ENCODE measurements at places on chromosomes 11 and 22.
A peak's percentile ranks its signal among the peaks of the same experiment; 100 is the strongest.

DNA sequence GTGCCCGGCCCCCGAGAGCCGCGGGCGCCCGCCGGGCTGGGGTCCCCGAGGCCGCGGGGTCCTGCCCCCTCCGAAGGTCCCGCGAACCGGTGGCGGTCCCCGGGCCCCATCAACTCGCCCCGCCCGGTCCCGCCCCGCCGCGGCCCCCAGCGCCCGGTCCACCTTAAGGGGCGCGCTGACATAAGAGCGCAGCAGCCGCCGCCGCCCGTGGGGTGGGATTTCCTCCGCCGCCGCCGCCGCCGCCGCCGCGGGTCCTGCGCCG, at the start of gene ZDHHC8:
Gene ZDHHC8 (plus strand): TSS at position 208 of the 262 bp plus-strand sequence. CDS start 144 bp downstream, outside the sequence.
- no peak for DNase-seq

- DNase-seq = no peak
These were observed 1.3 kb downstream of the MACROD1 start for GRCh38 chr11:64164392-64165312.

DNA sequence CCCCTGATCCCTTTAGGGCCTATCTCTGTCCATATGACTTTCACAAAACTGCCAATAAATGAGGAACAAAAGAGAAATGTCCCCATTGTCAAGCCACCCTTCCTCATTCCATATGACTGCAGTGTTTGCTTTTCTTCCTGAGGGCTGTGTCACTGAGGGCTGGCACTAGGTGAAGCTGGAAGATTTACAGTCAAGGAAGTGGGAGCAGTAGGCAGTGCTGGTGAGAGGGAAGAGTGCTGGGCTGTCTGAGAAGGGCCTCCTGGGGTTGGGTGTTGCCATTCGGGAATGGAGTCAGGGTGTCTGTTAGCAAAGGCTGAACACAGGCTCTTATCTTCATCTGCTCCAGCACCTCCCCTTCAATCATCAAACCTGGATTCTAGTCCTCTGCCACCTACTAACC, 30.9 kb downstream of the INSC start:
- DNase-seq = no peak

DNA sequence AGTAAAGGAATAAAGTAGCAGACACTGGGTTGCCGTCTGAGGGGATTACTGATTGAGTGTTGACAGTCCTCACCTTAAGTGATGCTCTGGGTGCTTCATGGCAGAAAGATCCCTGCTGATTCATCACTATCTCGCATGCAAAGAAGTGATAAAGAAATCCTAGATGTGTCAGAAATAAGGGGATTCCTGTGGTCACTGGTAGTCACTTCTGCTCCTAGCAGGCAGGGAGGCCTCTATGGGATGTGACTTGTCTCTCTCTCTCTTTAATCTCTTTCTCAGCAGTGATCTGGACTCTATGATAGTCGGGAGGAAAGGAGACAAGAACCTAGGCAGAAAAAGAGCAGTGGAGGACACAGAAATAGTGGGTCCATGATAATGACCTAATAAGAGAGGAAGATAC, 30.9 kb upstream of the OR56A1 start:
- DNase-seq = no peak

GRCh38 chr11:35712533-35712932, 50.0 kb downstream of the TRIM44 start:
- peak; percentile 20 for DNase-seq

DNA sequence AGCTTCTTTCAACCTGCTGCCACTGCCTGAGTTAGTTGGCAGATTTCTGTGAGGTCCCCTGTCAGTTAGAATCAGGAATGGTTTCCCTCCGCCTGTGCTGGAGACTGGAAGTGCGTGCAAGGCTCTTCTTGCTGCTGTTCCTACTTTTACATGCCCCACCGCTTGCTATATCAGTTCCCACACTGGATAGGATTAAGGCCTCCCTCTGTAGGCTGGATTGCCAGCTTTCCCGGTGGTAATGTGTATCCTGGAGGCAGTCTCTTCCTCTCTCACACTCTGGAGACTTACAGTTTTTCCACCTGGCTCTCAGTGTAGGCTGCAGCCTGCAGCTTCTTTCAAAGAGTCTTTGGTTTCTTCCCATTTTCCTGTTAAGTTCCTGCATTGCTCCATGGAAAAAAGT, 66.5 kb downstream of the ARHGAP42 start:
- no peak for DNase-seq

DNA sequence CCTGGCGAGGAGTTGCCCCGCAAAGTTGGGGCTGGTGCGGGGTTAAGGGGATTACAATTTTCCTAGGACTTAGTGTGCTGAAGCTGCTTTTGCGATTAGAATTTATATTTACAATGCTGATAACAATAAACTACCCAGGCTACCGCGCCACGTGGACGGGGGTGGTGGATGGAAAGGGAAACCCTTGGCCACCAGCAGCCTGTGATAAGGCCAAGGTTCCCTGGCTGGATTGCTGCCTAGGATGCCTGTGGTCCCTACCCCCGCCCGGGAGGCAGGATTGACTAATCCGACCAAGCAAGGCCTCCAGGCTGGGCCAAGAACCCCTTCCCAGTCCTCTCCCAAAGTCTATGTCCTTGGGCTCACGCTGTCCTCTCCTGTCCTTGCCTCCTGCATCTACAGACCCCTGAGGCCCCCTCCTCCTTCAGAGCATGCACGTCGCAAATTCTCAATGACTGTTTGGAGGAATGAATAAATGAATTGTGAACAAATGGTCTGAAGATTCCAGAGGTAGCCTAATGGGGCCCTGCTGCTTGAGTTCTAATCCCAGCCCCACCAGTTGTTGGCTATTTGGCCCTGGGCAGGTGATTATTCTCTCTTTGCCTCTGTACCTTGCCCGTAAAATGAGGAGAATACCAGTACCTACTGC, 7.6 kb upstream of the CHKA start:
- DNase-seq = peak; percentile 47

GRCh38 chr11:10913075-10913474, 55.2 kb upstream of the ZBED5 start:
- no peak for DNase-seq

DNA sequence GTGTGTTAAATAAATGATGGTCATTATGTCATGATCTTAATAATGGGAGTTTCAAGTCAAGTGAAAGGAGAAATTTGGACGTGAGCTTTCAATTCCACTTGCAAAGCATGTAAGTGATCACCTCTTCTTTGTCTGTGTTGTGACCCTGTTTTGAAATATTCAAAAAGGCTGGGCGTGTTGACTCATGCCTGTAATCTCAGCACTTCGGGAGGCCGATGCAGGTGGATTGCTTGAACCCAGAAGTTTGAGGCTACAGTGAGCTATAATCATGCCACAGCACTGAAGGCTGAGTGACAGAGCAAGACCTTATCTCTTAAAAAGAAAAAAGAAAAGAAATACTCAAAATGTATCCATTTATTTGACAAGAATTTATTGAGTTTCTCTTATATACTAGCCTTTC, 32.9 kb upstream of the EED start:
- DNase-seq = no peak

Measured in renal cortex interstitium (tissue), 15 donors.